SJSA1 (cell line): ENCODE measurements at places on chromosomes 12 and 14.

GRCh38 chr12:124175704-124176103 lies 119.2 kb upstream of the RFLNA start:
- DNase-seq = no peak

- no peak for DNase-seq
Observed at GRCh38 chr12:26791301-26791791, 41.6 kb downstream of the ITPR2 start.

DNA sequence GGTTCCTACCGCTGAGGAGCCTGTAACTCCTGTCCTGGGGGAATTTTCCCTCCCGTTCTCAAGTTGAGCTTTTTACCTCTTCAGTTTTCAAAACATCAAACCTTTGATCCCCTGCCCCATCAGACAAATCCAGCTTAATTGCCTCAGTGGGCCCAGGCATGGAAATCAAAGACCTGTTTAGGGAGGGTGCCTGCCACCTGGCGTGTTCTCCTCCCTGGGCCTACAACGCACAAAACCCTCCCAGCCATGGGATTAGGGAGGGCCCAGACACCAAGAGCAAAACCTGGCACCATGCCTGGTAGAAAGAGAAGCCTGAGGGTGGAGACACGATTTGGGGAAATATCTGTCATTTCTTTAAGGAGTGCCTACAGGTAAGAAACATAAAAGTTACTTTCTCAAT lies 672.9 kb downstream of the BCL11B start:
- no peak for DNase-seq

- no peak for DNase-seq
Observed at GRCh38 chr12:130357729-130358330, 20.1 kb downstream of the PIWIL1 start.

DNA sequence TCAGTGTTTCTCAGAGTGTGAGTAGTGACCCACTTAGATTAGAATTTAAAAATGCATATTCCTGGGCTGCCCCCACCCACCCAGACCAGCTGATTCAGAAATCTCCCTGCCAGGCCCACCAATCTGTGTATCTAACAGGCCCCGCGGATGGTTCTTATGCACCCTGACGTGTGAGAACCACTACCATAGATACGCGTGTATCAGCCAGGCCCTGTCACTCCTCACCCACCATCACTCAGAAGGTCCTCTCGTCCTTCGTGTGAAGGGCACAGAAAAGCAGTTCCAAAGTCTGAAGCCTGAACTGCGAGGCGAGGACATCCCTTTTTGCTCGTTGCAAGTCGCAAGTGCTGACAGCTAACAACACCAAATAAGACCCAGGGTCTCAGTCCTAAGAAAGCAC lies 72.4 kb downstream of the IFT43 start:
- no peak for DNase-seq

- no peak for DNase-seq
Observed at GRCh38 chr14:69170839-69171238, 17.9 kb upstream of the DCAF5 start.

- no peak for DNase-seq
Observed at GRCh38 chr12:25382311-25383106, 131.8 kb upstream of the KRAS start.

DNA sequence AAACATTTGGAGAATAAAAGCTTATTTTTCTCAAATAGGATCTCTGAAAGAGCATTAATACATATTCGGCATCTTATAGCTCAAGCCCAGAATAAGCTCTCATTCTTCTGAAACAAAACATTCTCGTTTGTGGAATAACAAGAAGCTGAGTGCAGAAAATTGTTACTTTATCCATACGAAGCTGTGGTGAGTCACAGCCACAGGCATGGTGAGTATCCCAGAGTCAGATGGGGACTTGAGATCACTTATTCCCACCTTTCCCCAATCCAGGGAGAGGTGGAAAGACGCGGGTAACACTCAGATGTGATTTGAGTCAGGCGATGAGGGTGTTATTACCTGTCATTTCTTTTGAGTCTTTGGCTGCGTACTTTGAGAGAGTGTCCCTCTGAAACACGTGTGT lies 214.6 kb upstream of the TMEM132C start:
- DNase-seq = no peak

- DNase-seq = no peak
Observed at GRCh38 chr14:91575469-91576208, 65.5 kb upstream of the PPP4R3A start.
